ENCODE measurements at places on chromosomes 2 and 18. TPM values are rescaled to one million over a fixed set of nuclear protein-coding genes. Genes with fewer than 3 reads are reported as not detected.

Gene REG3G
- total RNA-seq, result not detected

Gene G6PC2
- total RNA-seq, result not detected

Gene GKN1
- total RNA-seq, result 2.5 TPM

Gene ERMN
- total RNA-seq, result 1.1 TPM

Gene PDIA6
- total RNA-seq, result 131 TPM

DNA sequence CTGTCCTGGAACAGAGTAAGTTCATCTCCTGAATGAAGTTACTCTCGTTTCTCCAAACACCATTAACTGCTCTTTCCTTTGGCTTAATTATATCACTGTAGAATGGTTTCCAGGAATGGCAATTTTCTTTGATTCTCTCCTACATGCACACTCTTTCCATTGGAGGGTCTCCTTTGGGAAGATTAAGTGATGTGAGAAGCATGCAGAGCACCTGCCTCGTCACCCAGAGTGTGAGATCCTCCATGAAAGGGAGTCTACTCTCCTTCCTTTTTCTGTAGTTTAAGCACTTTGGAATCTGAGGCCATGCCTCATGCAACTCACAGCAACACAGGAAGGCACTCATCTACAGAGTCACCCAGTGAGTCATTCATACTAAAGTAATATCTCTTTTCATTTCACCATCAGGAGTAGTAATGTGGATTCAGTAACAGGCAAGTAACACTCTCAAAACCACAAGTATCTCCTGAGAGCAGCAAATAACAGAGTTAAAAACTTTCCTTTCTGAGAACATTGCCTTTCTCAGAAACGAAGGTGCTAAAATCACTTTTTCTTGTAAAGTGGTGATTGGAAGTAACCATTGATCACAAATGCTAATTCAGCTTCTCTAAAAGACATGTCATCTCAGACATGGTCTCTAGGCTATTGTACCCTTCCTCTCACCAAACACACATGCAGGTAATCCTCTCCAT lies 52.8 kb upstream of the IL1RL1 start:
- DNase-seq, result no peak

DNA sequence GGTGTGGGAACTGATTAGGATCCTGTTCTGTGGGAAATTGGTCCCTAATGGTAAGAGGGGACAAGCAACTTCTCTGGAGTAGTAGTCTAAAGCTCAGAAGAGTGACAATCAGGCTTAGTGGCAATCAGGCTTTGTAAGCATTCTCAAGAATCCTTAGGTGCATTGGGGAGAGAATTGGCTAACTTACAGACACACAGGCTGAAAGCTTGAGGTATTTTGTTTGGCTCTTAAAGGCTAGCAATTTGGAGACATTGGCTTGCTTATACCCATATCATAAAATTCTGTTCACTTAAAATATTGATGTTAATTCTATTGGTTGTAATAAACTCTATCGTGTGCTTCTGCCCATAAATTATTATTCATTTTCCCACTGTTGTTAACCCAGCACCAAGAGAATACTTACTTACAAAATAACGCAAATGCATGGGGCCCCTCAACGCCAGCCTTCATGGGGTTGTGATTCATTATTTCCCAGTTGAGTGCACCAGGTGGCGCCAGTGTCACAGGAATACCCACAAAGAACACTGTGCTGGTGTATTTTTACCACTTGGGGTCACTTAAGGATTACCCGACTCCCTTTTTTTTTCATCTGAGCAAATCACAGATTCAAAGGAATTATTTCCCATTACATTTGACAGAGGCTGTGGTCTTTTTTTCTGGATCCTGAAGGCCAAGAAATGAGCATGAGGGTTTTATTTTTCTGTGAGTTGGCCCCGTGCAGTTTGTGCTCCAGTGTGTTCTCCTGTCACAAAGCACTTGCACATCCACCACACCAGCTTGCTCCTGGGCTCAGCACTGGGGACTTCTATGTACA lies 45.5 kb downstream of the DDX1 start:
- DNase-seq, result no peak

GRCh38 chr2:12127638-12128037 lies 381.2 kb downstream of the LPIN1 start:
- DNase-seq, result no peak

- DNase-seq, result no peak
Measured at GRCh38 chr2:228698963-228699362, 517.5 kb upstream of the SPHKAP start.

GRCh38 chr2:237421542-237422116 lies 7.7 kb upstream of the COL6A3 start:
- no peak for DNase-seq

- DNase-seq, result no peak
Measured at GRCh38 chr2:148674063-148675020, 29.8 kb downstream of the EPC2 start.

DNA sequence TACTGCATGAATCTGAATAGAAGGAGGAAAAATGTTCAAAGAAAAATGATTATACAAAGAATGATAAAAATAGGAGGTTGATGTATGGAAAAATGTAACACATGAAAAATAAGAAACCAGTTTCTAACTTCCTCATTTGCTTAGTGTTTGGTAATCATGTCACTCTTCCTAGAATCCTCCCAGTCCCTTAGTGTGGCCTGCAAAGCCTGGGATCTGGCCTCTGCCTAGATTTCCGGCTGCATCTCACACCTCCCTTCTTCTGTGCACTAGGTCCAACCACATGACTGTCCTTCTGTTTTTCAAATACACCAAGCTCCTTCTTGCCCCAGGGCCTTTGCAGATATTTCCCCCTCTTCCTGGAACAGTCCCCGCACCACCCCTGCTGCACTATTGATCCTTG lies 76.8 kb upstream of the RBMS1 start:
- no peak for DNase-seq
